ENCODE measurements at places on chromosomes 13 and 19. TPM values are rescaled to one million over a fixed set of nuclear protein-coding genes. Genes with fewer than 3 reads are reported as not detected.

The AMER2 gene
- not detected for total RNA-seq

DNA sequence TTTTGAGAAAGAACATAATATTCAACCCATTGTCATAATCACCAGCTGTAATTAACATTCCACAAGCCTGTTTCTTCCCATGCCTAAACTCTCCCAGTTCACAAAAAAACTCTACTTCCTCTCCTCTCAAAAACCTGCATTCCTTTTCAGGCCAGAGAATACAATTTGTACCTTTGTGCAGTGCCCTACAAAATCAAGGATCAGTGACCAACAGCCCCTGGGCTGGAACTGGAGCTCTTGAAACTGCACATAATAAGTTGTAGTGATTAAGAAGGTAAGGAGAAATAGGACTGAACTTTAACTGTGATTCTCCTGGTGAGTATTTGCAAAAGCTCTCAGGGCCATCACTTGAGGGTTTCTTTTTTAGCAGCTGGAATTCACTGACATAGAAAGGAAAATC lies 472.7 kb downstream of the RFC3 start:
- H3K27ac ChIP-seq: no peak overlapping the region
- H3K27me3 ChIP-seq: no peaks in the 10 kb centered on the region
- H3K4me1 ChIP-seq: no peaks in the 10 kb centered on the region
- no peak for DNase-seq
- no peak overlapping the region for H3K4me3 ChIP-seq

DNA sequence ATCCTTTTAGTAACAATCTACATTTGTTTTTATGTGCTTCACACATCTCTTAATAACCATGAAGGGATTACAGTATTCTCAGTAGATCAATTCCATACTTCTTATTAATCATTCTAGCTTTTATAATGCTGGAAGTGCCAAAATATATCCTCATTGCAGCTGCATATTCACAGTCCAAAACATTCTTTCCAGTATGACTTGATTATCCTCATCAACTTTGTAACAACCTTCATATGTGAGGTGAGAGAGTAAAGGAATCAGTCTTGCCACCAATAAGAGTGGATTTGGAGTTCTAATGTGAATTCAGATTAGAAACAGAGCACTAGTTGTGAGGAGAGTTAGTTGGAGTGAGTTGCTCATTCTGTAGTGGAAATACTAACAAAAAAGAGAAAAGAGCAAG lies 208.0 kb upstream of the SPRY2 start:
- no peaks in the 10 kb centered on the region for H3K27me3 ChIP-seq
- H3K36me3 ChIP-seq: no peaks in the 10 kb centered on the region
- H3K4me1 ChIP-seq: peaks cover 2% of the 10 kb centered on the region

- H3K27ac ChIP-seq: no peak overlapping the region
- H3K36me3 ChIP-seq: no peaks in the 10 kb centered on the region
- H3K27me3 ChIP-seq: no peaks in the 10 kb centered on the region
- DNase-seq: no peak
Measured at GRCh38 chr13:26946684-26947343, 186.2 kb upstream of the GPR12 start.

DNA sequence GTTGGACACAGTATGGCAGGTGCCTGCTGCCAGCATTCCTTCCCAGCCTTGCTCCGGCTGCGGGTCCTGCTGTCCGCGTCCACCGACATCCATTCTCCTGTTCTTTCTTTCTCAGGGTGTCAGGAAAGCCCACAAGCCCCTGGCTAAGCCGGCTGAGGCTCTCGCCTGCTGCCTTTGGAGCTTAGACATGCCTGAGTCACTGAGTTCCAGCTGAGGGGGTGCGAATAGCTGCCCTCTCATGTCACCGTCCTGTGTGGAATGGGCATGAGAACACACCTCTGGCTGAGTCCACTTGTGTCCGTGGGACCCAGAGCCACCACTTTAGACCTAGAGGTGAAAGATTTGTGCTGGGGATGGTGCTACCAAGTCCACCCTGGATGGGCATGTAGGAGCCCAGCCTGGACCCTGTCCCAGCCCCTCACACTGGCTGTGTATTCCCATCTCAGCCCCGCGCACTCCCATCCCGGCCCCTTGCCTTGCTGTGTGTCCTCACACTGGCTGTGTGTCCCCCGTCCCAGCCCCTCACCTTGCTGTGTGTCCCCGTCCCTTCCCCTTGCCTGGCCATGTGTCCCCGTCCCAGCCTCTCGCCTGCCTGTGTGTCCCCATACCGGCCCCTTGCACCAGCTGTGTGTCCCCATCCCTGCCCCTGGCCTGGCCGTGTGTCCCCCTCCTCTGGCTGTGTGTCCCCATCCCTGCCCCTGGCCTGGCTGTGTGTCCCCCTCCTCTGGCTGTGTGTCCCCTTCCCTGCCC lies 24.6 kb upstream of the IRS2 start:
- no peak for DNase-seq
- H3K4me3 ChIP-seq: no peak overlapping the region
- peaks cover 18% of the 10 kb centered on the region for H3K27me3 ChIP-seq
- H3K27ac ChIP-seq: no peak overlapping the region
- no peaks in the 10 kb centered on the region for H3K36me3 ChIP-seq

DNA sequence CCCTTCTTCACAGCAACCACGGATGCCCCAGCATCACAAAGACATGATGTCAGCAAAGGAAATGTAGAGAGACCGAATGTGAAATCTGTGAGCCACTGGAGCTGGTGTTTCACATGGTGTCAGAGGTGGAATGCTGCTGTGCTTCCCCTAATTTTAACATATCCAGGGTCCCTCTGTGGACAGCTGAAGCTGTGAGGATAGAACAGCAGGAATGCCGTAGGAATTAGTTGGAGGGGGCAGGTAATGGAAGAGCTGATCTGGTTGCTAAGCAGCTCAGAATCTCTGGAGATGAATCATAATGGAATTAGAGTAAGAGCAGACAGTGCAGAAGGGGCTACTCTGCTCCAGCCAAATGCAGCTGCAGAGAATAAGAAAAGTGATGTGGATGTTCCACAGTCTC lies 68.9 kb upstream of the ZNF835 start:
- no peaks in the 10 kb centered on the region for H3K27me3 ChIP-seq
- H3K4me1 ChIP-seq: no peaks in the 10 kb centered on the region
- peaks cover 4% of the 10 kb centered on the region for H3K36me3 ChIP-seq
- no peak overlapping the region for H3K27ac ChIP-seq

DNA sequence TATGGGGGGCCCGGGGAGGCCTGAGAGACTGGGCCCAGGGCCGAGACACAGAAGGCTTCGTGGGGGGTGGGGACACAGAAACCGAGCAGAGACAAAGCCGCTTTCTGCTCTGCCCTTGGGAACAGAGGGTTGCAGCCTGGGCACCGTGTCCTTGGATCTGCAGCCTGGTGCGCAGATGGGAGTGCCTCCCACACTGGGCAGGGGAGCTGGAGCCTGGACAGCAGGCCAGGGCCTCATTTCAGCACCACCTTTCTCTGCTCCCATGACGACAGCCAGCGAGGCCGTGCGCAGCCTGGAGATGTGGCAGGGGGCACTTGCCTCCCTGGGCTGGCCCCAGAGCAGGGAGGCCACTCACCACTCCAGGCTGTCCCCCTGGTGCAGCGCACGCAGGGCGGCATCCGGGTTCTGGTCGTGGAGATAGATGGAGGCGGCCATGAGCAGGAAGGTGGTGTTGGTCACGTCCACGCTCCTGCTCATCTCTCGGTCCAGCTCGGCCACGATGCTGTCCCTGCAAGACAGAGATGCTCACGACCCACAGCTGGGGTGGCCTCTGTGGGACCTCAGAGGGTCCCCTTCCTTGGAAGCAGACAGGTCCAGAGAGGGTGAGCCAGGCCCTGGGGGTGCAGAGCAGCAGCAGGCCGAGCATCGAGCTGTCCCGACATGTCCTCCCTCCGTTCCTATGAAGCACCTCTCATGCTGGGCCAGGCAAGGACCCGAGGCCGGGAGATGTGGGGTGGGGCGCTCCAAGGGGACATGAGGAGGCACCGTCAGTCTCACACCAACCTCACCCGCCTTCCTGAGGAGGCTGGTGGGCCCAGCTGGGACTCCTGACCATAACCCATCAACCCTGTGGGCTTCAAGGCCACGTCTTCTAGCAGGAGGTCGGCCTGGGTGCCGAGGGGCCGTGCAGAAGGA lies 10.9 kb upstream of the CERS1 start:
- DNase-seq: no peak
- peaks cover 6% of the 10 kb centered on the region for H3K36me3 ChIP-seq
- H3K4me1 ChIP-seq: no peaks in the 10 kb centered on the region
- H3K27ac ChIP-seq: no peak overlapping the region
- H3K4me3 ChIP-seq: no peak overlapping the region

GRCh38 chr19:19192910-19193423 lies 909 bp downstream of the RFXANK start:
- peaks cover 49% of the 10 kb centered on the region for H3K4me1 ChIP-seq
- no peaks in the 10 kb centered on the region for H3K27me3 ChIP-seq
- peaks cover 4% of the 10 kb centered on the region for H3K36me3 ChIP-seq
- no peak for DNase-seq

The SYCN gene
- not detected for total RNA-seq

DNA sequence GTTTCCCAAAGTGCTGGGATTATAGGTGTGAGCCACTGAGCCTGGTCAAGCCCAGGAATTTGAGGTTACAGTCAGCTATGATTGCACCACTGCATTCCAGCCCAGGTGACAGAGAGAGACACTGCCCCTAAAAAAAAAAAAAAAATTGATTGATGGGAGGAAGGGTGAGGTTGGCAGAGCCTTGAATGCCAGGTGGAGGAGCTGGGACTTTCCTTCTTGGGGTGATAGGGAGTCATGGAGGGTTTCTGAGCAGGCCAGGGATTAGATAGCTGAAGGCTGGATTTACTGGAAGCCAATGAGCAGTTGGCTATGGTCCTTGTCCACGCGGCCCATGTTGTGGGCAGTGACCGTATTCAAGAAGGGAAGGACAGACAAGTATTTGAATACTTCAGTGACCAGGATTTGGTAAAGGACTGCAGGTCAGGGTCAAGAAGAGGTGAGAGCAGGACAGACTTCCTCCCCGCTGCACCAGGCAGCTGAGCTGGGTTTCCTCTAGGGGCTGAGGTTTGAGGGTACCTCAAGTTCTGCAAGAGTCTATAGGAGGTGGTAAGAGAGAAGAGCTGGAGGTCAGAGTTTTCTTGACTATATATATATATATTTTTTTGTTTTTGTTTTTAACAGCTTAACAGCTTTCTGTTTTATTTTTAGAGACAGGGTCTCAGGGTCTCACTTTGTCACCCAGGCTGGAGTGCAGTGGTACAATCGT lies 6.9 kb upstream of the ICAM4 start:
- no peaks in the 10 kb centered on the region for H3K27me3 ChIP-seq
- H3K36me3 ChIP-seq: peaks cover 22% of the 10 kb centered on the region
- peaks cover 15% of the 10 kb centered on the region for H3K4me1 ChIP-seq
- H3K27ac ChIP-seq: peak overlapping the region; percentile 70
- no peak for DNase-seq

DNA sequence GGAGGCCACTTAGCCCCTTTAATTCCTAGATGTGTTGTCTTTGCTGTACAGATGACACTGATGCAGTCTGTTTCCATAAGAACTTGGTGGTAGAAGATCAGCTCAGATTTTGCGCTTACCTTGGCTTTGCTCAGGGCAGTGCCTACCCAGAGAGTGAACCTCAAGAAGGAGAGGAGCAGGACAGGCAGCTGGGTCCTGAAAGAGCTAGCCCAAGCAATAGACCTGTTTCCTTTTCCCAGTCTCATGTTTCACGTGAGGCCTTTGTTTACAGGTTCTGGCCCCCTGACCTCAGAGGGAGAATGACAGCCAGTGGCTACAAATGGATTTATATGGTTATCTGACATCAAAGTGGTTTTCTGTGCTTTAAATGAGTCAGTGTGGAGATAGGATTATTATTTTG lies 40.1 kb downstream of the METTL21C start:
- H3K27me3 ChIP-seq: no peaks in the 10 kb centered on the region
- H3K27ac ChIP-seq: no peak overlapping the region
- no peak overlapping the region for H3K4me3 ChIP-seq
- peaks cover 30% of the 10 kb centered on the region for H3K36me3 ChIP-seq
- DNase-seq: no peak
- peaks cover 4% of the 10 kb centered on the region for H3K4me1 ChIP-seq

DNA sequence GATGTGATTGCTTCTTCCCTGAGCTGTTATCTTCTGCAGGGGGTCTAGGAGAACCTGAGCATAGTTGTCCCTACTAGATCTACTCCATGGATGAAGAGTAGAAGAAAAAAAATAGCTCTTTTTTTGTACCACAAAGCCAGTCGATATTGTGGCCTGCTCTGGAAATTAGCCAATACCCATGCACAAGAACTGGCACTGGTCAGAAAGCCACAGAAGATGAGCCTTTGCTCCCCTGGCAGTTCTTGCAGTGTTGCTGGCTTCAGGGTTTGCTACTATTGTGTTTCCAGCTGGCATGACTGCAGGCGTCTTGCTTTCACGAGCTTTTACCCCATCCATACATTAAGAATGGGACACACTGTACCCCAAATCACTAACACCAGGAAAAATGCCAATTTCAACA lies 547.7 kb upstream of the KLF12 start:
- no peak overlapping the region for H3K4me3 ChIP-seq
- DNase-seq: no peak
- H3K27me3 ChIP-seq: peaks cover 3% of the 10 kb centered on the region

DNA sequence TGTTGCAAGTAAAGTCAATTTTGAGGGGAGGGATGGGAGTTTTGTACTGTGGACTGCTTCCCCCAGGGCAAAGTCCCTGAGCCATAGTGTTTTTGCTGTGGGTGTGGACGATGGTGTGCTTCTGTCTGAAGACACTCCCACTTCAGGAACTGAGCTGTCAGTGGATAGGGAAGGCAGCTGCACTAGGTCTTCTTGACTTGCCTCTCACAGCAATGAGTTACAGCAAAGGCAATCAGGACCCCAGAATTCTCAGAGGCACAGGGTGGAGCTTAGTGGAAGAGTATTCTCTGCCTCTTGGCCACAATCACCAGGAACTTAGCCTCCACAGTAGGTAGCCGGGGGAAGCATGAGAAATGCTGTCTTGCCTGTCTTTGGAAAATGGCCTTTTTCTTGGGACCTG lies 1416.6 kb upstream of the MIR17HG start:
- H3K4me3 ChIP-seq: no peak overlapping the region
- H3K27ac ChIP-seq: no peak overlapping the region
- H3K4me1 ChIP-seq: no peaks in the 10 kb centered on the region
- H3K36me3 ChIP-seq: no peaks in the 10 kb centered on the region

The SPTBN4 gene
- total RNA-seq: 1.1 TPM

DNA sequence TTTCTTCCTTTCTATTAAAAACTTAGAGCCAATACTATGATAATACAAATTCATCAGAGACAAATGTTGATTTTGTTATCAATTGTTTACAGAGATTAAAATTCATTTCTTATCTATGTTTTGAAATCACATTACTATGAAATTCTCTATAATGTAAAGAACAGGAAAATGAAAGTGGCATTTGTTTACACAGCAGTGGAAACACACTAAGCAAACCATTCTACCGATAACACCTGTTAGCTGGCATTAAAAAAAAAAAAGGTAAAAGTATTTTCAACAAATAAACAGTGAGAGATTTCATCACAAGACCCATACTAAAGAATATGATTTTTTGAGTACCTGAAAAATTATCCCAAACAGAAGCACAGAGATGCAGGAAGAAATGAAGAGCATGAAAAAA lies 4.8 kb upstream of the CCDC70 start:
- peaks cover 5% of the 10 kb centered on the region for H3K27me3 ChIP-seq
- H3K4me3 ChIP-seq: no peak overlapping the region
- no peak overlapping the region for H3K27ac ChIP-seq
- no peak for DNase-seq
- no peaks in the 10 kb centered on the region for H3K36me3 ChIP-seq
- H3K4me1 ChIP-seq: peaks cover 7% of the 10 kb centered on the region

The ODAD3 gene
- 0.15 TPM for total RNA-seq
